Activated CD8-positive, alpha-beta memory T cell treated with anti-CD3 and anti-CD28 coated beads for 4 hours (primary cell): ENCODE measurements at places on chromosomes 6 and 20.

DNA sequence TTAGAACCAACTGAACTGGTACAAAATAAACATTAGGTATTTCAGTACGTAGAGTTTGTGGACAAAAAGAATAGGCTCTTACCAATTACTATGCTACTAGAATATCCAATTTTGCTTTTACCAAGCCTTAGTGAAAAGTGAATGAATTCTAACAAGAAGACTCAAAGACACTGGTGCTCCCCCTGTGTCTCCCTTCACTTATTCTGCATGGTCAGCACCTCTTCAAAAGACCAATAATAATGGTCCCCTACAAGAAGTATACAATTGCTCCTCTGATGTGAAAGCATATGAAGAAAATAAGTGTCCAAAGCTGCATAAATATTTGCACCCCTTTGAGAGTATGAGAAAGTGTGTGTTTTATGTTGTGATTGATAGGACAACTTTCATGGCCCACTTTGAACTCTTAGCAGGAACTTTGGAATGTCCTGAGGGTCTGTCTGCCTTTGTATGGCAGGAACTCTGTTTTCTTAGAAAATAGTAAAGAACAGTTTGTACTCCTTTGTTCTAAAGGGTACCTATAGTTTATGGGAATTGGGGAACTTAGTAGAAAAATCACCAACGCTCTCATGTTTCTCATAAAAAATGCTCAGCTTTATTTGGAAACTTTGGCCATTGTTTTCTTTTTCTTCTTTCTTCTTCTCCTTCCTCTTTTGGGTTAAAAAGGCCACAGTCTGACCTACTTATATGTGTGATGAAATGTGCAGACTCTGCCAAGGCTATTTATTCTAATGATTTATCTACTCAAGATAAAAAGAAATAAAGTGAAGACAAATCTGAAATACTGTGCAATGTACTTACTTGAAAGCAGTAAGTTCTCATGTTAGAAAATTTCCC is 352.4 kb downstream of the LAMA2 start:
- DNase-seq = no peak

DNA sequence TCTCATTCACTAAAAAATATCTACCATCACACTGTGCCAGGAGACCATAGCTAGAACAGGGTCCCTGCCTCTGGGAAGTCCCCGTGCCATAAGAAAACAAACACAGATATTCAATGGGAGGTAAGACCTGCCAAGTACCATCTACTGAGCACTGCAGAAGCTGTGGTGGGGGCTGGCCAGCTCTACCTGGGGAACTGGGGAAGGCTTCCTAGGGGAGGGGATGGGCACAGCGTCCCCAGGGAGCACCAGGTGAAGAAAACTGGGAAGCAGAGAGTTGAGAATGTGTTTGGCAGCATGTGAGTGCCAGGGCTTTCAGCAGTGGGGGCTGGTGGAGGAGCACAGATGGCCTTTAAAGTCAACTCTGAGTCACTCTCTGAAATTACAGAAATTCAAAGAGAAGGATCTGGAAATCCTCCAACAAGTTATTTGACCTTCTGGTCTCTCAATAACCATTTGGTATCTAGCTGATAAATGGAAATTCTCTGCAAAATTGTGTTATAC is 85.2 kb downstream of the SHLD1 start:
- no peak for DNase-seq

GRCh38 chr20:6140947-6141346 is 18.1 kb upstream of the FERMT1 start:
- DNase-seq = no peak

- no peak for DNase-seq
These were observed 203.1 kb downstream of the ASCC3 start for GRCh38 chr6:100678027-100678426.

DNA sequence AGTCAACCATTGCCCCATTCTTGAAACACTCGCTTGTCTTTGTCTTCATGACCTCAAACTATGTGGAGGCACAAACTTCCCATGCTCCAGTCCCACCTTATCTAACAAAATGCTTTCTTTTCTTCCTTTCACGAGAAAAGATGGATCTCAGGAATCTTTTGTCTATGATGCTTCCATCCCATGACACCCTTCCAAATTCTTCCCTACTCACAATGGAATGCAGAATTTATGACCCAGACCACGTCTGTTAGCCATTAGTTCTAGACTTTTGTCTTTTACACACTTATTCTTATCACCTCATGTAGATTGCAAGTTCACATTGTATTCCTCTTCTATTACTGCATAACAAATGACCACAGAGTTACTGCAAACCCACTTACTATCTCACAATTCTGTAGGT is 24.2 kb upstream of the LAMP5 start:
- no peak for DNase-seq

GRCh38 chr20:8148501-8148900 is 16.4 kb downstream of the PLCB1 start:
- no peak for DNase-seq
